ENCODE measurements at places on chromosomes 13 and 19.

GRCh38 chr13:27035892-27036235, 135.7 kb downstream of the USP12 start:
- DNase-seq = no peak

GRCh38 chr13:93343097-93343496, 116.5 kb downstream of the GPC6 start:
- DNase-seq = no peak

DNA sequence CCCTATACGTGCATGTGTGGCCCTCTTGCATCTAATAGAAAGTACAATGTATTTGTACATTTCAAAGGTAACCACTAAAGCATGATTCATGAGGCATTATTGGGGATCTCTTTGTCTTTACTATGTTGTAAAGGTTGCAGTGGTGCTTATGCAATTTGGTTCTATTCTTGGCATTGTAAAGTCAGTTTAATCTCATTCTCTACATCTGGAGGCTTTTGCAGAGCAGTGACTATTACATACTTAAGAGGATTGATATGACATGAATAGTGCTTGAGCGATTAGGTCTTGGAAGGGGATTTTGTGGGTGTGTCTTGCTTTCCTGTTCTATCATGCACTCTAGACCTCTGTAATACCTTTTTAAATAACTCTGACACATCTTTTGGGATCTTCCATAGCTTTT, 610.0 kb downstream of the EFNB2 start:
- DNase-seq = no peak

GRCh38 chr19:50252111-50252886, 48.9 kb downstream of the MYH14 start:
- no peak for DNase-seq

DNA sequence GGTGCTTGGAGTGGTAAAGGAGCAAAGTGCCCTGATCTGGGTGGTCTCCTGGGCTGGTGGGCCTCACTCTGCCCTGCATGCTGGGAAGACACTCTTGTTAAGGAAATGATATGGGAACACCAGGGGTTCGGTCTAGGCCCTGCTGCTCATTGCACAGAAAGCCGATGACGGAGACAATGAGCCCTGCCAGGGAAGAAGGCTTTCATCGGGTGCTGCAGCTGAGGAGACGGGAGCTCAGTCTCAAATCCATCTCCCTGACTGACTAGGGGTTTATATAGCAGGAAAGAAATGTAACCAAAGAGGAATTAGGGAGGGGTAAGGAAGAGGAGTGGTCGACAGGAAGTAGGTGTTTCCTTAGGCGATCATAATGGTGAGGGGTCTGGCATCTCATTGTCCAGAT, 253.4 kb downstream of the TEX29 start:
- DNase-seq = no peak

- no peak for DNase-seq
Measured at GRCh38 chr13:31436478-31436877, 236.7 kb downstream of the B3GLCT start.

- DNase-seq = no peak
Measured at GRCh38 chr13:31179754-31180153, 18.1 kb upstream of the HSPH1 start.

GRCh38 chr13:29471551-29471950, 123.9 kb downstream of the SLC7A1 start:
- no peak for DNase-seq

- no peak for DNase-seq
Measured at GRCh38 chr19:8986296-8986695, 23.9 kb downstream of the MUC16 start.

GRCh38 chr19:18421371-18421959, 2.3 kb downstream of the SSBP4 start:
- DNase-seq = no peak

- DNase-seq = no peak
Measured at GRCh38 chr13:67806796-67807195, 576.7 kb upstream of the PCDH9 start.

GRCh38 chr13:76703621-76704288, 182.4 kb downstream of the KCTD12 start:
- no peak for DNase-seq

DNA sequence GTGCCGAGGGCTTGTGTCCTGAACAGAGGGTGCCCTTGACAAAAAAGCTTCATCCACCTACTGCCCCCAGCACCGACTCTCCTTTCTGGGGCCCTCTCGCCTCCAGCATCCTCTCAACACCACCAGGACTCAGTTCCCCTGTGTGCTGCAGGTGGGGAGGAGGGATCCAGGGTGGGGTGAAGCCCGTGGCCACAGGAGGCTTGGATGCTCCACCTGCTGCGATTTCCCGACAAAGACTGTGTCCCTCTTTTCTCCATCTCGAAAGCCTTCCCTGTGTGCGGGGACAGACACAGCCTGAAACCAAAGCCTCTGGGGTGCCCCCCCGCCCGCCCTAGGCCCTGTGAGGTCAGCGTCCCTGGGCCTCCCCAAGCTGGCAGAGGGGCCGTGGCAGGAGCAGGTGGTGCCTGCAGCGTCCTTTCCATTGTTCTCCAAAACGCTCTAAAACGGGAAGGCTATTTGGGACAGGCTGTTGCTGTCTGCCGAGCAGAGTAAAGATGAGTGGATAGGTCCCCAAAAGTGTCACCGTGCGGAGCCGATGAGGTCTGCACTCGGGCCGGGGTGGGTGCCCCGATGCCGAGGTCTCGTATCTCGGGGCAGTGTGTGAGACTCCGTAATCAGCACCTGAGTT, 185.7 kb downstream of the PTPRS start:
- no peak for DNase-seq

- DNase-seq = no peak
Measured at GRCh38 chr13:75825594-75825993, 189.5 kb downstream of the LMO7 start.

GRCh38 chr13:35481777-35482176, 5.3 kb upstream of the MAB21L1 start:
- no peak for DNase-seq

- no peak for DNase-seq
Measured at GRCh38 chr19:34135054-34135800, 37.1 kb upstream of the LSM14A start.

DNA sequence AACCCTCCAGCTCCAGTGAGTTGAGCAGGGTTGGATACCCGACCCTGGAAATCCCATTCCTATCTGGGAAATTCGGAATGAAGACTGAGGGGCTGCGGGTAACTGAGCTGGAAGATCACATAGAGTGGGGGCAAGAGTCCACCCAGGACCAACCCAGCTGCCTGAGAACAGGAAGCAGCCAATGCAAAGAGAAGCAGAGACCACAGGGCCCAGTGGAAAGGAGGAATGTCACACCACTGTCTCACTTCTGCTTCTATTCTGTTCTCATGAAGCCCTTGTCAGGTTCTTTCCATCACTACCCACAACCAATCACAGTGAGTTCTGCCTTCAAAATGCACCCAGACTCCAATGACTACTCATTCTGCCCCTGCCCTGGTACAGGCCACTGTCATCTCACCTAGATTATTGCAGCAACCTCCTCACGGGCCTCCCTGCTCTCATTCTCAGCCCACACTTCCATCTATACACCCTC, 15.3 kb downstream of the DYRK1B start:
- no peak for DNase-seq

- no peak for DNase-seq
Measured at GRCh38 chr13:110125613-110126272, 181.2 kb downstream of the COL4A1 start.

- peak; percentile 33 for DNase-seq
Measured at GRCh38 chr19:40165362-40165937, 25.8 kb upstream of the MAP3K10 start.

- DNase-seq = no peak
Measured at GRCh38 chr13:105232439-105232838, 1303.0 kb downstream of the EFNB2 start.

GRCh38 chr13:33634546-33634982, 183.4 kb upstream of the RFC3 start:
- no peak for DNase-seq

- DNase-seq = no peak
Measured at GRCh38 chr19:52691737-52692136, 43.1 kb downstream of the ZNF611 start.

DNA sequence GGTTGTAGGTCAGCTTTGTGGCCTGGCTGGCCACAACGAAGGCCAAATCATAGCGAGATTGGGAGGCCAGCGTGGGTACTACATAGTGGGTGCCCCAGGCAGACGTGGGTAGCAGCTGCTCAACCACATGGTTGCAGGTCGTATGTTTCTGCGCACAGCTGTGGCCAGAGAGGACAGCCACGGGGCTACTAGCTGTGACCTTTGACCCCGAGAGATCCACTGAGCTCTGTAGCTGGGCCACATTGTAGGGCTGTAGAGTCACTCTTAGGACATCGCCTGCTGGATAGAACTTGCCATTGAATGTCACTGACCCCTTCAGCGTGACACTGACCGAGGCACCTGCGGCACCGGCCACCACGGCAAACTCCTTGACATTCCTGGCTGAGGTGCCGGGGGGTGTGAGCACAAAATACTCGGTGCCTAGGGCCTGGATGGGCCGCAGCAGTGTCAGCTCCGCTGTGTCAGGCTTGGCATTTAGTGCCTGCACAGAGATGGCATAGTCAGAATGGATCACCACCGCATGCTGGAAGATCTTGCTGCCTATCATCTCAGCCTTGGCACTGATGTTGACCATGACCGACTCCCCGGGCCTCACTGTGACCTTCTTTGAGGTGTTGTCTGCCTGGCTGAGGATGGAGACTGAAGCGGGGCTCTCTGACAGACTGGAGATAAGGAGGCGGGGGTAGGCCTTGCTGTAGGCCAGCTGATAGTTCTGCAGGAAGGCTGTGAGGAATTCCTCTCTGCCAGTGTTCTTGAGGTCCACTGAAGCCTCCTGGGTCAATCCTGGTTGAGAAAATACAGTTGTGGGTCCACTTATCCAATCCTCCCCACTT, 6.7 kb downstream of the FCGBP start:
- no peak for DNase-seq

GRCh38 chr19:45547965-45548609, 36.5 kb downstream of the OPA3 start:
- DNase-seq = no peak

- DNase-seq = no peak
Measured at GRCh38 chr19:46283771-46284170, 13.1 kb upstream of the HIF3A start.

DNA sequence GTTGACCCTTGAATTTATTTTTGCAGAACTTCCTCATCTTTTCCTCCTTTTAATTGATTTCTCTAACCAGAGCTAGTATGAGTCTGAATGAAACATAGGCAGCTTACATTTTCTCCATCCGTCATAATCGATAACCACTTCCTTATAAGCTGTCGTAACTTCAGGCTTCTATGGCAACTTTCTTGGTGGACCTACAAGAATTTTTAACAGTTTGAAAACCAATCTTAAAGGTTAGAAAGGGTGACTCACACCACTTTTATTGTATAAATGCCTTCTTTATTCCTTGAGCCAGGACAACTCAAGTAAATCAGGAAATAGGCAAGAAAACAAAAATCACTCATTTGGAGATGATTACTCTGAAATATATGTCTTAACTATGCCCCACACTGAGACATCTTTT, 105.7 kb upstream of the KL start:
- DNase-seq = no peak

GRCh38 chr19:38975214-38975860, at the start of gene FBXO17:
Gene FBXO17, minus strand, starts transcription at chr19:38975742. Its CDS starts 25,423 bp downstream, at chr19:38950319.
- DNase-seq = no peak

DNA sequence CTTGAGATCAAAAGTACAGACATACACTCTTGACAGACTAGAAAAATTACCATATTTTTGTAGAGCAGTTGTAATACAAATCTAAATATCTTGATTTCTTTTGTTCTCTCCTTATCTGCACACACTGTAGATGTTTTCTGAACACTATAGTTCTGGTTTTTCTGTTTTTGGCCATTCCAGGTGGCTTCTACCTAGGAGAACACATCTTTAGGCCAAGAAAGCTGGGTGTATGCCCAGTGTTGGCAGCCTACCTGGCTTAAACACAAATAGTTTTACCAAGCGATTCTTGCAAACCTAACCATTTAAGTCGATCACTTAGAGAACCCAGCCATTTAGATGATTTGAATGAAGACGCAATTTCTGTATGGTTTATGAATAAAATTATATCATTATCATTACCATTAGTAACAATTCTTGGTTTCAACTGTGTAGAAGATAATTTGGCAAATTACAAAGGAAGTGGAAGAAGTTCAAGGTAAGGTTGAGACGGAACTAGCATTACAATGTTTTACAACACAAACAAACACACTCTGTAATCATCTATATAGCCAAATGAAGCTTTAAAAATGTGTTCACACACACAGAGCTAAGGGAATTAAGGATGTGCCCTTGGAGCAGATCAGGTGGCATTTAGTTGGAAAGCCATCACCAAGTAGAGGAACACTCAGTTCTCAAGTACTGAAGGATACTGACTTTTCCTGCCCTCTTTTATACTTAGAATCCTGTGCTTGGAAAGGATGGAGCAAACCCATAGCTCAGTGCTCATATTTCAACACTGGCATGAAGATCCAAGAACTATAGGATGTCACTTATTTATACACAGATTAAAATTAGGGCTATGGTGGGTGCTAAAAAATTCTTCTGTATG, 36.2 kb downstream of the ERCC5 start:
- DNase-seq = no peak

- DNase-seq = no peak
Measured at GRCh38 chr19:3469638-3470499, 10.5 kb downstream of the SMIM24 start.

- DNase-seq = no peak
Measured at GRCh38 chr19:8336660-8337059, 6.4 kb downstream of the KANK3 start.

DNA sequence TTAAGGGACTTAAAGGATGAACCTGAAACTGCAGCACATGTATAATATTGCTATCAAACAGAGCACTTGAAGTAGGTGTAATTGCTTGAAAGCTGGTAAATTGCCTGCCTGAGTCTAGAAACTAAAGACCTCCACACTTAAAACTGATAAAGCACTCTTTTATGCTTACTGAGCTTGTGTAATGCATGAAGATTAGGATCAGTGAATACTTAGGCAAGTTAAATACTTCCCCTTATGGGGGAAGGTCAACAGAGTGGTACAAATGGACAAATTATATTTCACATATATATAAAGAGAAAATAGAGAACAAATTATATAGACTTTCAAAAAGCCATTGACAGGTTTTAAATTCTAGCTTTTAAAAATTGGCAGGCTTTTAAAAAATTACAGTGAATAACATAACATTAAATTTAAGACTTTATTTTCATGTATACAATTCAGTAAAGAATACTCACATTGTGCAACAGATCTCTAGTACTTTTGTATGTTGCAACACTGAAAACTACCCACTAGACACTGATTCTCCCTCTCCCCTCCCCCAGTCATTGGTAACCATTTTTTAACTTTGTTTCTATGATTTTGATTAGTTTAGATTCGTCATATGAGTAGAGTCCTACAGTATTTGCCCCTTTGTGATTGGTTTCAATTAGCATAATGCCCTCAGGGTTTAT, 23.9 kb downstream of the PIBF1 start:
- no peak for DNase-seq

GRCh38 chr19:34999498-35000337, at the start of gene GRAMD1A:
Gene GRAMD1A, plus strand, starts transcription at chr19:35000323. Its CDS starts 156 bp downstream, at chr19:35000479.
- DNase-seq = no peak

GRCh38 chr13:109111141-109111540, 481.7 kb downstream of the MYO16 start:
- DNase-seq = no peak
